ENCODE measurements at places on chromosomes 5 and 9.

DNA sequence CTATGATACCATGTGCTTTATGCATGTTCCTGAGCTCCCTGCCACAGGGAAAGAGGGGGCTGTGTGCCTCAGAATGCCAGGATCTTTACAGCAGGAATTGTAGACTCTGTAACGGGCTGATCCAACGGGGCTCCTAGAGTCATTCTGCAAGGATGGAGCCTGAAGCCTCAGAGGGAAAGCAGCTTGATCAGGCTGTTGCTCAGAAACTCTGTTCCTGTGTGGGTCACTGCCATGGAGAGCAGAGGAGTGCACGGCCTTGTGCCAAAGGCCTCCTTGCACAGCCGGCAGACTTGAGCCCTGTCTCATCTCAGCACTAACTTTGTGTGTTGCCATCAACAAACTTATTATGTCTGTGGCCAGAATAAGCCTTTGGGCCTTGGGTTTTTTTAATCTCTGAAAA is 51.8 kb downstream of the AMBP start:
- no peak for DNase-seq

DNA sequence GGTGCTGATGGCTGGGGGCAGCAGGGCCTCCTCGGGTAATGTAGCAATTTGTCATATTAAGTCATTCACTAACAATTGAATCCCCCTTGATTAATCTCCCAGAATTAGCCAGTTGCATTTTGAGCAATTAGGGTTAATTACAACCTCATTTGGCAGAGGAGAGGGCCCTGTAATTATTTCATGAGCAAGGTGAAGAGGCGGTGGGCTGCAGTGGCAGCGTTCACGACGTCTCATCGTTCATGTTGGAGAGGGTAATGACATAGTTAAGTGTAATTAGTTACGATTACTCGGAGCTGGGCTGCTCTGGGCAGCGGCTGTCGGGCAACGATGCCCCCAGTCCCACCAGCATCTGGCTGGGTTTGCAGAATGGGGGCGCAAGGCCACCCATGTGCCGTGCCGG is 46.0 kb downstream of the NEK6 start:
- no peak for DNase-seq

- no peak for DNase-seq
These were observed 494 bp downstream of the CDKN2AIPNL start for GRCh38 chr5:134411228-134411545.

- no peak for DNase-seq
These were observed 17.5 kb downstream of the OSTF1 start for GRCh38 chr9:75105841-75106240.

DNA sequence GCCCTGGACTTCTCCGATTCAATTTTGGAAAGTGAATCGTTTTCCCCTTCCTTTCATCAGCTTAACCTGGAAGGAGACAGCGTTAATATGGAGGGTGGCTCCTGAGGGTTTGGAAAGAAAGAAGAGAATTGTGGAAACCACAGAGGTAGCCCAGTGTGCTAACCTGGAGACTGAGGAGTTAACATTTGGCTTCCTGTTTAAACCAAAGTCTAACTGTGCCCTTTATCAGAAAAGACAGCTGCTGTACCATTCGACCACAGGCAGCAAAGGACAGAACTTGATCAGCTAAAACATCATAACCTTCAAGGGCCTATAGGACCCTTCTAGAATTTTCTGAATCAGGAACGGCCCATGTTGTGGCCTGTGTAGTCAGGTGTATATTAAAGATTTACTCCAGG is 735 bp downstream of the IDNK start:
- no peak for DNase-seq

GRCh38 chr9:87146933-87147332 is 199.6 kb upstream of the GAS1 start:
- no peak for DNase-seq

- DNase-seq = no peak
These were observed 144.7 kb downstream of the OSTF1 start for GRCh38 chr9:75233011-75233410.

- no peak for DNase-seq
These were observed 542.1 kb downstream of the IRX1 start for GRCh38 chr5:4137781-4138180.

GRCh38 chr9:134690946-134691694 is 49.5 kb downstream of the COL5A1 start:
- DNase-seq = no peak

- no peak for DNase-seq
These were observed 63.8 kb upstream of the AFAP1L1 start for GRCh38 chr5:149207831-149208230.

Measured in activated gamma-delta T cell treated with Interleukin-2 at 50 U/mL for 16 hours (primary cell).